ENCODE measurements at places on chromosomes 5 and 9.

DNA sequence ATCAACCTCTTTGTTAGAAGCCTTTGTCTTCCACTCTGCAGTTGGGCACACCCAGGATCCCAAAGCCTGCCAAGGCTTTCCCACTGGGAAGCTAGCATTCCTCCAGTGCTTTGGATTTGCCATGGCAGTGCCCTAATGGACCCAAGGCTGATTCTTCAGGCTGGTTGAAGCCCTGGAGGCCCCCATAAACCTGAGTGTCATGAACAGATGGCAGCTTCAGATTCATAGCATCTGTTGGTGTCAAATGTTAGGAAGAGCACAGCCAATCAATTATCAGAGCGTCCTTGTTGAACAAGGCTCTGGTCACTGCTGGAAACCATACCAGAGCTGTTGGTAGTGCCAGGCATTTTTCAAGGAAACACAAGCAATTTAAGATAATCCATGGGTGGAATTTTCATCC, 241.1 kb upstream of the KLF4 start:
- DNase-seq, result no peak

GRCh38 chr5:65508978-65509377, 27.3 kb upstream of the ADAMTS6 start:
- no peak for DNase-seq

DNA sequence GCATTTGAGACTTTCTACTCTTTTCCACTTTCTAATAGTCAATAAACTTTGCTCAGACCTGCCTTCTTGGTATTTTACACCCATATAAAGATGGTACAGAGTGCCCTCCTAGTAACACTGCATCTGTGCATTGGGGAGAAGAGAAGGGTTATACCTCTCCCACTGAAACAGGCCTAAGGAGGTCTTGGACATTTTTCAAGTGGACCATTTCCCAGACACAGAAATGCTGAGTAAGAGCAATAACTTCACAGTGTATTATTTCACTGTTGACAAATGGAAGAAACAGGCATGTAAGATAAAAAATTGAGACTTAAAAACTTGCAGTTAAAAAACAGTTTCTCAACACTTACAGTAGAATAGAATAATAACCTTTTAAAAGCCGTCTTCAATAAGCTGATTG, 1224.0 kb upstream of the CDH18 start:
- no peak for DNase-seq

GRCh38 chr5:36052538-36052937, 14.1 kb downstream of the UGT3A2 start:
- no peak for DNase-seq

GRCh38 chr5:98453296-98453695, 320.2 kb upstream of the RGMB start:
- no peak for DNase-seq

GRCh38 chr5:79205965-79206364, 30.0 kb upstream of the JMY start:
- DNase-seq, result no peak

GRCh38 chr5:149795360-149795759, 65.2 kb downstream of the PPARGC1B start:
- DNase-seq, result no peak

- no peak for DNase-seq
Observed at GRCh38 chr9:127137640-127138360, 15.4 kb upstream of the ANGPTL2 start.

GRCh38 chr5:37776826-37777225, 63.0 kb downstream of the GDNF start:
- DNase-seq, result no peak

GRCh38 chr9:137550231-137550621, at the start of gene PNPLA7:
TSS of gene PNPLA7 (minus strand) at chr9:137550402. CDS start at chr9:137550197, 205 bp downstream.
- DNase-seq, result peak; percentile 14

- DNase-seq, result no peak
Observed at GRCh38 chr5:96796434-96796833, 11.3 kb downstream of the ERAP1 start.

DNA sequence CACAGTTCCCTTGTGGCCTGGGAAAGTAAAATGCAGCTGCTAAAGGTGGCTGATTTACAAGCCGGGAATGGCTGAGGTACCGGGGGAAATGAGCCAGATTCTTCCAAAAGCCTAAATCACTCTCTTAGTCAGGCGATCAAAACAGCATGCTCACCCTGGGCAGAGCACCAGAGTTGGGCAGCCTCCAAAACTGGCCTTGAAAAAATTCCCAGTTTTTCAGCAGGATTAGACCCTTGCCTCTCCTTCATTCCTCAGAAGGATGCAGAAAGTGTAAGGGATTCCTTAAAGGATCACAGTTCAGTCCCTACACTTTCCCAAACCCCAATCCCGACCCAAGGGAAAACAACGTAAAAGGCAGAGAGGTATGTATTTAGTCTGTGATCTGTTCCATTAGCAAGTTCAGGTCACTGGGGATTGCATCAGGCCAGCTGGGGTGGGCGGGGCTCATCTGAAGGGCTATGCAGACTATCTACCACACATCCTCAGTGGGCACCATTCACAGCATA, 16.9 kb downstream of the TMEM174 start:
- DNase-seq, result no peak

DNA sequence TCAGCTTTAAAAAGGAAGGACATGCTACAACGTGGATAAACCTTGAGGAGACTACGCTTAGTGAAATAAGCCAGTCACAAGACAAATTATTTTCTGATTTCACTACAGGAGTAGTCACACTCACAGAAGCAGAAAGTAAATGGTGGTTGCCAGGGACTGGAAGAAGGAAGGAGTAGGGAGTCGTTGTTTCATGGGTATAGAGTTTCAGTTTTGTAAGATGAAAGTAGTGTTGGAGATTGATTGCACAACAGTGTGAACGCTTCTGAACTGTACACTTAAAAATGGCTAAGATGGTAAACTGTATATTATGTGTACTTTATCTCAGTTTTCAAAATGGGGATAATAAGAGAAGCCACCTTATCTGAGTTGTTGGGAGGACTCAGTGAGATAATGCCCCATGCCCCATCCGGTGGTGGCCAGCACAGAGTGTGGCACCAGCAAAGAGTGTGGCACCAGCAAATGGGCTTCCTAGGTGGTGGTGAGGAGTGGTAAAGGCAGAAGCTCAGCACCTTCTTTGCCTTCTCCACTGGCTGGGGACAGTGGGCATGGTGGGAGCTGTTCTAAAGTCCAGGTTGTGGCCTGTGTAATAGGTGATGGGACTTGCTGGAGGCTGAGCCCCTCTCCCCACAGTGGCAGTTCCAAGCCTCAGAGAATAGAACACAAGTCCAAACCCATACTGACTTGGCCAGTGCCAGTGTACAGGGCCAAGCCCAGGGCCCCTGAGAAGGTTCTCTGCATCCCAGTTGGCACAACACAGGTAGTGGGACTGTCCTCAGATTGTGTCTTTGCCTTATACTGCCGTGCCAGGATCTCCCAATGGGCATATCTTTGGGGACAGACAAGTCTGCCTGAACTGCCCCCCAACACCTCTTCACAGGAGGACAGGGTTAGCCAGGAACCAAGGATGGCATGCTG, 4.4 kb downstream of the SLC22A4 start:
- DNase-seq, result no peak

DNA sequence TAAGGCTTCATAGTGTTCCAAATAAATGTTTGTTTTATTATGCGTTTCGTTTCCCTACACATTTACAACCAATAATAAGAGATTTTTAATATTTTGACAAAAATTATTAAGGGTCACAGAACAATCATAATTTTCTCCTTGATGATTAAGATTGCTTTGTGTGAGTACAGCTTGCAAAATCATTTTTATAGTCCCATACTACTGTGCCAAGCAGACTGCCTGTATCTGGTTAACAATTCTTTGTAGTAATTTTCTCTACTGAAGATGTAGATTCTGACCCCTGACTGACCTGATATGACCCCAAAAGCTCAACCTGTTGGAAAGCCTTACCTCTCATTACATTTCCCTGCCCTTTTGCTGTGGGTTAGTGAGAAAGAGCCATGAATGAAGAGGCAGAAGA, 311.9 kb upstream of the PIK3R1 start:
- DNase-seq, result no peak

- DNase-seq, result no peak
Observed at GRCh38 chr5:175248416-175248905, 195.5 kb downstream of the DRD1 start.

- no peak for DNase-seq
Observed at GRCh38 chr5:90014420-90014819, 395.1 kb downstream of the CETN3 start.

GRCh38 chr5:80269991-80270438, 14.2 kb upstream of the SERINC5 start:
- DNase-seq, result no peak

GRCh38 chr5:150313501-150313900, 10.8 kb upstream of the ARSI start:
- DNase-seq, result no peak

- no peak for DNase-seq
Observed at GRCh38 chr9:79312686-79313421, 258.9 kb upstream of the TLE4 start.

GRCh38 chr9:137130176-137130755, 8.7 kb upstream of the GRIN1 start:
- no peak for DNase-seq

DNA sequence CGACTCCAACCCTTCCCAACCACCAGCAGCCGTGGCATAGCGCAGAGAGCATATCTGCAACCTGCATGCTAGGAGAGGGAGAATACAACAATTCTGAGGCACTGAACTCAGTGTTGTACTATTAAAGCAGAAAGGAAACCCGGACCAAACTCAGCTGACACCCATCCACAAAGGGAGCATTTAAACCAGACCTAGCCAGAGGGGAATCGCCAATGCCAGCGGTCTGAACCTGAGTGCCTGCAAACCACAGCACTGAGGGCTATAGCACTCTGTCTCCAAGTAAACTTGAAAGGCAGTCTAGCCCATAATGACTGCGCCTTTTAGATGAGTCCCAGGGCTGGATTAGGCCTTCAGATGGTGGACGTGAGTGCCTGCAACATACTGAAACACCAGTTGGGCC, 494.4 kb upstream of the PTPRD start:
- no peak for DNase-seq

GRCh38 chr5:35035271-35035670, 12.5 kb downstream of the AGXT2 start:
- no peak for DNase-seq

DNA sequence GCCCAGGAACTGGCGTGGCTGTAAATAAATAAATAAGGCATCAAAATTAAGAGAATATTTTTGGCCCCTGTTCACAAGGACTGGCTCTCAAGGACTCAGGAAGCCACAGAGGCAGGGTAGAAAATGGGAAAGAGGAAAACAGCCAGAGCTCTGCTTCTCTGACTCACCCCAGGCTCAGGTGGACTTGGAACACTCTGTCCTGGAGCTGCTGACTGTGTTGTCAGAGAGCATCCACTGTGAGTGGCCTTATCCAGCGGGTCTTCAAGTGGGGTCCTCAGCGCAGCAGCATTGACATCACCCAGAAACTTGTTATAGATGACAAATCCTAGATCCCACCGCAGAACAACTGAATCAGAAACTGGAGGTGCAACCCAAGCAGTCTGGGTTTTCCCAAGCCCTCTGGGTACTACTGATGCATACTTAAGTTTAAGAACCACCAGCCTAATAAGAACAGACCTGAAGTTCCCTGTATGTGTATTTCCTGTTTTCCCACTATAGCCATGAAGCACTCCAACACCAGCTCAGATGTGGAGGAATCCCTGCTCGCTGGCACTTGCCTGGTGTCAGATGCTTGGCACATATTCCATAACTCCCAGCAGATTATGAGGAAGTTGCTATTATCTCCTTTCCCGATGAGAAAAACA, 20.5 kb downstream of the ADRA1B start:
- DNase-seq, result no peak

- DNase-seq, result no peak
Observed at GRCh38 chr5:67619636-67620035, 423.0 kb upstream of the CD180 start.

DNA sequence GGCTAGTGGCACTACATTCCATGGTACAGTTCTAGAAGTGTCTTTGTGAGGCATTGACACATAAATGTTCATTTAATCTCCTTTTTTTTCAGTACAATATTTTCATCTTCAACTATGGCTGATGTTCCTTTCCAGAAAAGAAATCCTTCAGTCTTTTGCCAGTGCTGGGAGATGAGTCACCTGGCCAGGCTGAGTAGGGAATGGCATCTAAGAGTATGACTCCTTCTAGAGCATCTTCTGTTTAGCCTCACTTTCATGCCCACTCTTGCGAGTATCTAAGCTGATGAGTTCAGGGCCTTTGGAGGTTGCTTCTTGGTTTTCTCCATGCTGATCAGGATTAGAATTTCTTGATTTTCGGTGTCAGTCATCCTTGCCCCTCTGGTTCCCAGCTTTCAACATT, 124.4 kb downstream of the SLC28A3 start:
- DNase-seq, result no peak

DNA sequence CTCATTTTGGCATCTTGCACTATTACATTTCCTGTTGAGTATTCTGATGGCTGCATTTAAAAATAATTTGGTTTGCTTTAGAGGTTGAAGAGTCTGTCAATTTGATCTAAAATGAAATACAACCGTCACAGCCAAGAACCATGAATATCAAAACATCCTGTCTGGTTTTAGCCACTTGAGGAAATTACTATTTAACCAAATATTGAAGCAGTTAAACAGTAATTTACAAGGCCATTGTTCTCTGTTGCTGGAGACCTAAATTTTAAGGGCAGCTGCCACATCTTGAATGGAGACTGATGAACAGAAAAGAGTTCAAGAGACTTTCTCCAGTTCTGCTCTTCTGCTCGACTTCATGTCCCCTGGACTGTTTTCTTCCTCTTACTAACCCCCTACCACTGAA, 549.4 kb downstream of the LRRC70 start:
- DNase-seq, result no peak

GRCh38 chr5:95949810-95950209, 11.8 kb downstream of the ELL2 start:
- no peak for DNase-seq

GRCh38 chr9:34380511-34381315, 4.0 kb upstream of the MYORG start:
- DNase-seq, result peak; percentile 73

DNA sequence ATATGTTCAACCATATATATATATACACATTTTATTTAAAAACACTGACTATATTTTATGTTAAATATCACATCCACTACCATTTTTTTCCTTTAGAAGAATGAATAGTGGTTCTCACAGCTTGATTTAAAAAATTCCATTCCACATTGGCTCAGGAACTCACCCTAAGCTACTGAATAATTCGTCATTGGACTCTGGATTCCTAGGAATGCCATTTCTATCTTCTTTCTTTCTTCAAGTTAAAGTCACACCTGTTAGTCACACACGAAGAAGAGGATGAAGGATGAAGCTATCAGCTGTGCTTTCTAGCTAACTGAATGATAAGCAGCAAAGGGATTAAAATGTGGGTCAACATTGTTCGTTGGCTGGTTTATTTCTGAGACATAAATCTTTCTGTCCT, 7.9 kb downstream of the ELOVL7 start:
- DNase-seq, result no peak

- DNase-seq, result no peak
Observed at GRCh38 chr5:154218786-154219185, 28.3 kb downstream of the GALNT10 start.

GRCh38 chr5:2282893-2283292, 400.2 kb upstream of the IRX4 start:
- DNase-seq, result no peak

DNA sequence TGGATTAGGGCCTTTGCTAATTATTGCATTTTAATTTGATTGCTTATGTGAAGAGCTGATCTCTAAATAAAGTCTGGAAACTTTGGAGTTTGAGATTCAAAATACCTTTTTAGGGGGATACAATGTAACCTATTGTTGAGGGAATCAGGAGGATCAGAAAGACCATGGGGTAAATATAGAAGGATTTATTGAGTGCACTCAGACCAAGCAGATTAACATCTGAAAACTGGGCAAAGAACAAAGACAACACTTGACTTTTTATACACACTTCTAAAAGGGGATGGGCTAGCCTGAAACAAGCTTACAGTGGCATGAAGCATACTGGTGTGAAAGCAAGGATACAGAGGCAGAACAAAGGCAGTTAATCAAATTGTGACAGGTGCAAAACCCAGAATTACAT, 174.3 kb downstream of the MRPS30 start:
- DNase-seq, result no peak
